ENCODE measurements at places on chromosomes 6 and 20. TPM values are rescaled to one million over a fixed set of nuclear protein-coding genes. Genes with fewer than 3 reads are reported as not detected.

The APOBEC2 gene
- not detected for total RNA-seq

The IPCEF1 gene
- 46.4 TPM for total RNA-seq

The GPR6 gene
- not detected for total RNA-seq

The DDX39B gene
- total RNA-seq: 555 TPM

DNA sequence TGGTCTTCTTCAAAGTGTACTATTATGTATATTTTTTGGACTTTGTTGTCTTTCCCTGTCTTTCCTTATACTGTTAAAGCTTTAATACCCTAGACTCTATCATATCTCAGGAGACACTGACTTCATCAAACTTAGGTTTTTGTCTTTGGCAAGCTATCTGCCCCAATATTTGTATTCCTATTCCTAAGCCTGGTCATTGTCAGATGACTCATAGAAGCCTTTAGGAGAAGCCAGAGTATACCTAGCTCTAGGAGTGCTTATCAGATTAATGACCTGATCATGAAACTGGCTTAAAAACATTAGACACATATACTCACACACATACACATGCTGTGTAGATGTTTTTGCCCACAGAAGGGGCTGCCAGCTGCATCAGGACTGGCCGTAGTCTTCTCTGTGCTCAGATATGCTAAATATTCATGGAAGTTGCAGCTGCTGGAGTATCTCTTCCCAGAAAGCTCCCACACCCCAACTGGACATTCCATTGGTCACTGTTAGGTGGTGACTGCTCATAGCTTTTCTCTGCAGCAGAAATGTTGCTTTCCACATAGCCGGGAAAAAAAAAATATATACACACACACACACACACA is 102.0 kb downstream of the ANKS1A start:
- no peaks in the 10 kb centered on the region for H3K36me3 ChIP-seq
- no peaks in the 10 kb centered on the region for H3K4me1 ChIP-seq
- no peak overlapping the region for H3K4me3 ChIP-seq
- DNase-seq: no peak
- no peaks in the 10 kb centered on the region for H3K27me3 ChIP-seq
- H3K27ac ChIP-seq: no peak overlapping the region

- H3K36me3 ChIP-seq: peaks cover 18% of the 10 kb centered on the region
- peak overlapping the region; percentile 100 for H3K27ac ChIP-seq
- peak overlapping the region; percentile 95 for H3K4me3 ChIP-seq
- no peaks in the 10 kb centered on the region for H3K27me3 ChIP-seq
- peaks cover 27% of the 10 kb centered on the region for H3K4me1 ChIP-seq
These were observed 537 bp downstream of the PRR3 start for GRCh38 chr6:30557683-30557981.
